ENCODE measurements at places on chromosomes 7 and 10. TPM values are rescaled to one million over a fixed set of nuclear protein-coding genes. Genes with fewer than 3 reads are reported as not detected.

GRCh38 chr10:29245476-29245875 lies 43.4 kb upstream of the LYZL1 start:
- DNase-seq: no peak

- DNase-seq: no peak
These were observed 83.2 kb downstream of the PDE1C start for GRCh38 chr7:31986878-31987518.

DNA sequence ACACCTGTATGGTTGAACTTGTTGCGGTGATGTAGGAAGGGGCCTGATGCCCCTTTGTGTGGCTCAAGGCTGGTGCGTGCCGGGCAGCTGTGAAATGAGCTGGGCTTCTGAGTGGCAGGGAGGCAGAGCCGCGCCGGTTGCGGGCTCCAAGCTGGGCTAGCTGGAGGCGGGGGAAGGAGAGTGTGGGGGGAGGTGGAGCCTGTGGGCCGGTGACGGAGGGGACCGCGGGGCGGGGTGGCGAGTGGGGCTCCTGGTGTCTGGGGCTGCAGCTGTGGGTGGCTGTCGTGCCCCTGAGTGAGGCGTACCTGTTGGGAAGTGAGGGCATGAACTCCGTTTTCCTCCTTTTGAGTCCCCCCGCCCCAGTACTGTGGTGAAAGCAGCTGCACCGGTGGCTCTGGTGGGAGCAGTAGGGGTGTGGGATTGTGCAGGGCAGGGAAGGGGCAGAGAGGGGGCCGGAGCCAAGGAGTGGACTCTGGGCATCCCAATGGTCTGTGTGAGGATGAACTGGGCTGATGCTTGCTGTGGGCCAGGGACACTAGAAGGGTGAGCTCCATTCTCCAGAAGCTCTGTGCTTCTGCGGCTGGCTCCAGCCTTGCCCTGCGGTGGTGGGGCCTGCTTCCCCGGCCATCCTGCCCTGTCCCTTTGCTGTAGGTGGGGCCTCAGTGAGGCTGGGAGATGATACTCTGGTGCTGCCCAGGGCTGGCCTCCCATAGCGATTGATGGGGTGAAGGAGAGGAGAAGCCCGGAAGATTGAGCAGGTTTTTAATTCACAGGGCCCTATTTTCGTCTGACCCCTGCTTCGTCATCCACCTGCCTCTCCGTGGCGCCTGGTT lies 41.7 kb downstream of the INPP5A start:
- DNase-seq: no peak

DNA sequence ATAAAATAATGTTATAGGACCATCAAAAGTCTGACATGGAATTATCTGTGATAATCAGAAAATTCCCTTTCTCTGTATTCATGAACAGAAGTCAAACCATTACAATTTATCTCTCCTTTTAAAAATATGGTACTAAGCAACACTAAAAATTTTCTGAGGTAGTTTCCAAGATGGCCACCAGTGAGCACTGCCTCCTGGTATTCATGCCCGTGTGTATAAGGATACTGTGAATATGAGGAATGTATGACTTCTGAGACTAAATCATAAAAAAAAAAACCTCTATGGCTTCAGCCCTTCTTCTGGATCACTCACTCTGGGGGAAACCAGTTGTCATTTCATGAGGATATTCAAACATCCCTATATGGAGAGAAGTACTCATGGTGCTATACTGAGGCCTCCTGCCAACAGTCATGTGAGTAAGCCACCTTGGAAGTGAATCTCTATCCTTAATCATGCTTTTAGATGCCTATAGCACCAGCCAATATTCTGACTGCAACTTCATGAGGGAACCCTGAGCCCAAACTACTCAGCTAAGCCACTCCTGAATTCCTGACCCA lies 41.1 kb downstream of the SIRT1 start:
- DNase-seq: no peak

DNA sequence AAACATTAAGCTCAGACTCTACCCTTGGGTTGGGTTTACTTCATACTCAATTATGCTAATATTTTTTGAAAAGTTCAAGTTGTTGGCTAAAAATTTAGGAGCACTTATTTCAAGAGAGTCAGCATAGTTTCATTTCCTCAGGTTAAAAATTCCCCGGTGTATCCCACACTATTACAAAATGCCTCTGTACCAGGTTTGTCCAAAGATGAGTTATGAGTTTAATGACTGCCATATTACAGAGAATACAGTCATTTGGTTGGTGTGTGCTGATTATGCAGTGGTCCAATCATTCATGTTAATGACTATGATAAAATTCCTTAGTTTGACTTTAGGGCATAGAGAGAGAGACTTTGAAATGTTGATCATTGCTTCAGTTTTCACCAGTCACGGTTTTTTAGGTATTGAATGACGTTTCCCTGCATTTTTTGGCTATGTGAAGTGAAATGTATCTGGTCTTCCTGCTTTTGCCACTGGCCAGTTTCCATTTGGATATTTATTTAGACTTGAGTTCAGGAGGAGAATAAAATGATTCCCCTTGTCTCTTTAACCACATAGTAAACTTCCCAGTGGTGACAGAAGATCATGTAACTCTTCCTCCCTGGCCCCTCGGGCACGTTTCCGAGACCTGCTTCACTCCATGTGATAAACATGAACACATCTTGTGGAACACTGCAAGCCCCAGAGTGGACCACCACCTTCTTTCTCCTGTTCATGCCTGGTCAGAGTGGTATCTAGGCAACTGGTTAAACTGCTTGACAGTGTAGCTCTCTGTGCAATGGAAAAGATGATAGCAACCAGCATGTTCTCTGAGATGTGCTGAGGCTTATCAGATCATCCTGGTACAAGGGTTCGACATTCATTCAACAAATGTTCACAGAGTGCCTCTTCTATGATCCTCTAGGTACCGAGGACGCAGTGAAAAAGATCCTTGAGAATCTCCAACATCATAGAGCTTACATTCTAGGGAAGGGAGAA lies 153.6 kb downstream of the CACNB2 start:
- no peak for DNase-seq

GRCh38 chr7:8751557-8752231 lies 318.3 kb downstream of the NXPH1 start:
- no peak for DNase-seq

DNA sequence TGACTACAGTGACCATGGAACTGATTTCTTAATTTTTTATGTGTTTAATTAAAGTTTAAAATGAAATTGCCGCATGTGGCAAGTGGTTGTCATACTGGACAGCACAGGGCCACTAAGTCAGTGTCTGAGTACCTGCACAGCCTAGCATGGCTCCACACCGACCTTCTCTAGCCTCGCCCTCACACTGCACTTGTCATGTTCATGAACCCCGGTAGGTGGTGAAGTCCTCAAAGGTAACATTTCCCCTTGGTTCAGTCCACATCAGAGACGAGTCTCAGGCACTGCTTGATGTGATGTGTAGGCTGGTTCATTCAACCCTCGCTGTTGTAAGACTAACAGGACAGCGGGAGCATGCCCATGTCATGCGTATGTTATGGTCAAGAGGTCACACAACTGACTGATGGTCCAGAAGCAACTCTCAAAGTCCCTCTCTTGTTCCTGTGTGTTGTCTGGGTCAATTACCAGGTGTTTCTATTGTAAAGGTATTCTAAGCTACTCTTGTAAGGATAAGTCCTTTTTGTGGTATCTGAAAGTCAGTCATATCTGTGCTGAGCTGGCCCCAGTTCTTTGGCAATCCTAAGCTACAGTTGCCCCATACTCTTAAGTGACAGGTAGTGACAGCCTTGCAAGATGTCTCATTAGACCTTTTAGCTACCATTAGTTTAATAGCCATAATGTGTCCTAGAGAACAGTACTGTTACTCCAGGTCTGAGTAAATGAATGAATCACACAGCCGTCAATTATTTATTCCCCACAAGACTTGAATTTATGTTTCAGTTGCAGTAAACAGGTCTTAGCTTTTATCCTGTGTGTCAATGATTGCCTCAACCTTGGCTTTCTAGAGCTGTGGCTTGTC lies 32.9 kb upstream of the ZC3HAV1L start:
- no peak for DNase-seq

- DNase-seq: no peak
These were observed 89.3 kb upstream of the RET start for GRCh38 chr10:42987575-42987974.

DNA sequence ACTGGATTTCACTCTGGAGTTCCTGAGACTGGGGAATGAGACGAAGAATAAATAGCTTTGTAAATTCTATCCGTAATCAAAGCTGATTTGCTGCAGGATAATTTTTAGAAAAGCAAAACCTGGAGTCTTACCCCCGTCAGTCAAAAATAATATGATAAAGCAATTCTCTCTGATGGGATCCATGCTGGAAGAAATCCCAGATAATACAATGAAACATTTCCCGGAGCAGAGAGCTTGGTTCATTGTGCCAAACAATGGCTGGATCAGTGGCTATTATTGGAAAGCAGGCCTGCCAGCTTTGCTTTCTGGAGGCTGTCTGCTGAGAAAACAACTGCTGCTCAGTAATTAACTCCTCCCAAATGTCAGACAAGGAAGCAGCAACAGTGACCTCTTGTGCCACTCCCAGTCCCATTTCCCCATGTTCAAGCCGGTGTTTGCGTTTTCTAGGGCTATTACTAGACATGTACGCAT lies 609.4 kb upstream of the PCDH15 start:
- DNase-seq: peak; percentile 10

DNA sequence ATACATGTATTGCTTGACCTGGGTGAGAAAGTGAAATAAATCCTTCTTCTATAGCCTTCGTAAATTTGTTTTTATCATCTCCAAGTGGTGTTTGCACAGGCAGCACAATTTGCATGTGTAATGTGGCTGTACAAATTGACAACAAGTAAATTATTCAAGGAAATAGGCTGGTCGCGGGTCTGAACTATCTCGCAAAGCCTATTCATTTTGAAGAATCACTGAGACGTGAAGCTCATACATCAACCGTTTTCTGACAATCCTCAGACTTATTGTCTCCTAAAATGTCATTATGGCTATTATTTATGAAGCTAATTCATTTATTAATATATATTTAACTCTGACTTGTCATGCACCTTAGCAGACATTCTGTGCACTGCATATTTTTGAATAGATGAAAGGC lies 16.2 kb upstream of the FAM204A start:
- no peak for DNase-seq

DNA sequence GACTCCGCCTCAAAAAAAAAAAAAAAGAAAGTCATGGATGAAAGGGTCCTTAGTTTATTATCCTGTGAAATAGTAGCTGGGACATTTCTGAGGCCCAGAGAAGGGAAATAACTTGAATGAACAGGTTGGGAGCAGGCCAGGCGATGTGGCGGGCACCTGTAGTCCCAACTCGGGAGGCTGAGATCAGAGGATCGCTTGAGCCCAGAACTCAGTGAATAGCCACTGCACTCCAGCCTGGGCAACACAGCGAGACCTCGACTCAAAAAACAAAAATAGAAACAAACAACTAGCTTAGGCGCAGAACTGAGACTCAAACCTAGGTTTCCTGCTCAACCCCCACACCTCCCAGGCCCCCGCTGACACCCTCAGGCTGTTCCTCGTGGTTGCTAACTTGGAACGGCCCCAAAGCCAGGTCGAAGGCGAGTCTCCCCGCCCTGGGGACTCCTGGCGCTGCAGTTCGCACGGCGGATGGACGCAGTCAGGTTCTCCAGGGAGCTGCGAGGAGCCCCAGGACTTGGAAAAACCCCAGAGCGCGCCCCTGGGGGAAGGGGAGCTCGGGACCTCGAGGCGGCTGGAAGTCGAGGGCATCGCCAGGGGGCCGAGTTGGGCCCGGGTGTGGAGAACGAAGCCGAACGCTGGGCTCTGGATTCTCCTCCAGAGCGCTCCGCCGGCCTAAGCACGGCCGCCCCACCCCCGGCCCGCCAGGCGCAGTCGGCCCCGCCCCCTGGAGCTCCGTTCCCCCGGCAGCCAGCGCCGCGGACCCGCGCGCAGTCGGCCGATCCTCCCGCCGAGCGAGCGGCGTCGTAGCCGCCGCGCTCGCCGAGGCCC lies at the start of gene STOX1:
Gene STOX1 (plus strand): TSS at position 768 of the 828 bp plus-strand sequence. CDS start 93 bp downstream, outside the sequence.
- DNase-seq: peak; percentile 58

- no peak for DNase-seq
These were observed 1059.4 kb downstream of the NRG3 start for GRCh38 chr10:82934429-82934828.

- DNase-seq: no peak
These were observed 1.6 kb downstream of the PRRT4 start for GRCh38 chr7:128359939-128360338.

DNA sequence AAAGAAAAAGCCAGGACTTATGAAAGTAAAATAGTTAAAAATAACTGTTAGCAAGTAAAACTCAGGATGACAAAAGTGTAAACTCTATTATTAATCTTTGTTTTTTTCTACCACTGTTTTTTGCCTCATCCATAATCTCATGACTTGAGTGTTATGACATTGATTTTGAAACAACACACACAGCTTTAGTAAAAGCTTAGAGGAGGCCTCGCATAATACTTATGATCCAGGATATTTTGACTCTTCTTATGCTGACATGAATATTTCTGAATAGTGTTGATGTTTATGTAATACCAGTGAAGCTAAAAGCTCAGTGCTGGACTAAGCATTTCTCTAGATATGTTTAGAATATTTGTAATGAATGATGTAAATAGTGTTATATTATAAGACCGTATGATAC lies 10.5 kb downstream of the KAT6B start:
- DNase-seq: no peak

GRCh38 chr7:72053292-72053691 lies 358.8 kb downstream of the CALN1 start:
- no peak for DNase-seq

- peak; percentile 74 for DNase-seq
These were observed 33.9 kb downstream of the MALSU1 start for GRCh38 chr7:23332910-23333612.

DNA sequence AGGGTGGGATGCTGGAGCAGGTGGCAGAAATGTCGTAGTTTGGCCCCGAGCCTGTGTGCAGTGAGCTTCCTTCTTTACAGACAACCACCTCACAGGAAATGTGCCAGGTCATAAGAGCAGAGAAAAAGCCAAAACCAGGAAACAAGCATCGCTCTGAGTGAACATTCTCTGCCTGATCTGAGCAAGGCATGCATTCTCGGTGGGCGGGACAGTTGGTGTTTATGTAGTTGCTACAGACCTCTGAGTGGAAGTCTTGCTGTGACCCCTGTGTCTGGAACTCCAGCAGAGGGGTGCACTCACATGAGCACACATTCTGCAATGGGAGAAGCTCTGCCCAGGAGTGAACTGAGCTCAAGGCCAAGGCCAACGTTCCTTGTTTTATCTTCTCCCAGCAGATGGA lies 230.1 kb downstream of the TCERG1L start:
- DNase-seq: no peak

DNA sequence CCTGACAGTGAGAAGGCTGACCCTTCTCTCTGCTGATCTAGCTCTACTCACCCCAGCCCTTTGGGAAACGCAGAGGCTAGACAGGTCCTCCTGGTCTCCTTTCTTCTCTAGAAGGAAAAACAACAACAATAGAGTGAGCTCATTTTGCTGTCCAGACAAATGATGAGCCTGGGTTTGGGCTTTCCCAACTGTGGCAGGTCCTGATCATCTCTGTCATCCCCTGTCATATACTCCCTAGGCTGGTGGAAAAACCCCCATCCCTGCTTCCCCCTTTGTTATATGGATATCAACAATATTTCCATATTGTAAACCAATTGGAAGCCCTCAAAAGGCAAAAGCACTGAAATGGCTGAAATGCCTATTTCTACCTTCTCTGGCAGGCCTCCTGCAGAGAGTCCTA lies 9.2 kb upstream of the DDIT4 start:
- DNase-seq: no peak

Gene SPRN
- 0.05 TPM for total RNA-seq

Gene UFSP1
- 8.5 TPM for total RNA-seq

Gene NUTM2D
- 3.1 TPM for total RNA-seq

Gene FAM149B1
- 15.9 TPM for total RNA-seq

Gene AMPH
- total RNA-seq: not detected

Gene ADCY1
- 0.62 TPM for total RNA-seq

Gene MLXIPL
- 10.6 TPM for total RNA-seq

Gene LOXL4
- total RNA-seq: 0.88 TPM
